Activated CD4-positive, CD25-positive, alpha-beta regulatory T cell treated with anti-CD3 and anti-CD28 coated beads, Interleukin-2, amount 50 U/mL, for 16 hours (primary cell): ENCODE measurements at places on chromosomes 13 and 19.

GRCh38 chr13:113393226-113393562, 29.3 kb upstream of the GRTP1 start:
- DNase-seq: no peak

DNA sequence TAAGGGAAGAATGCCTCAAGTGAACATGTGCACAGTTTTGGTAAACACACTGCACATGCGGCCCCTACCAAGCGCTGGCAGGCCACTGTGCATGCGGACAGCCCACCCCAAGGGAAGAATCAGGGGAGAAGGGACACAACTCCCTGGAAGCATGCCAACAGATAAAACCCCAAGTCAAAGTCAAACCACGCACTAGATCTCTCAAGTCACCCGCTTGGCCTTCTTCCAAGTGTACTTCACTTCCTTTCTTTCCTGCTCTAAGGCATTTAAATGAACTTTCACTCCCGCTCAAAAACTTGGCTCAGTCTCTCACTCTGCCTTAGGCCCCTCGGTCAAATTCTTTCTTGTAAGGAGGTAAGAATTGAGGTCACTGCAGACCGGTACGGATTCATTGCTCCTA, 4.6 kb upstream of the RFXAP start:
- no peak for DNase-seq

- DNase-seq: no peak
Observed at GRCh38 chr13:84050536-84050935, 168.3 kb upstream of the SLITRK1 start.

DNA sequence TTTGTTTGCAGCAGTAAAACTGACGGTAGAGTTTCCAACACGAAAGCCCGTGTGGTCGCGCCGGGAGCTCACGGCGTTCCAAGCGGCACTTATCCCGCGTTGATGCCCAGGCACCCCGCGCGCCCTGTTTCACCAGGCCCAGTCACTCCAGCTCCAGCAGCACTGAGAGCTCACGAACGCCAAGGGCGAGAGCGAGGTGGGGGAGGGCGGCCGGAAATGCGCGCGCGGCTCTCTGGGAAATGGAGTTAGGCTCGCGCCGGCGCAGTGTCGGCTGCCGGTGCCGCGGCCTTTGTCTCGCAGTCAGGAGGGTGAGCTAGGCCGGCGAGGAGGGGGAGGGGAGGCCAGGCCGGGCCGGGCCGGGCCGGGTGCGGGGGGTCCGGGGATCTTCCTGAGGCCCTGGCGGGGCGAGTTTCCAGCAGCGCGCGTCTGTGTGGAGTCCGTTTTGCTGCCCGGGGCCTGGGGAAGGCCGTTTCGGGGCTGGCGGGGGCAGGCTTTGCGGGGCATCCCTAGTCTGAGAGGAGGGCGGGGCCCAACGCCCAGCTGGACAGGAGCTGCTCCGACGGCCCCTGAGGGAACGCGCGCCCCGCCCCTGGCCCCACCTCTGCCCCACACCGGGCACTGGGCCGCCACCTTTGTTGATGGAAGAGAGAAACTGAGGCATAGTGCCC, at the start of gene ZNF135:
Gene ZNF135, plus strand, starts transcription at position 280 of the 668 bp plus-strand sequence. CDS start 721 bp downstream, outside the sequence.
- DNase-seq: peak; percentile 11
